ENCODE measurements at places on chromosomes 2 and 18.

DNA sequence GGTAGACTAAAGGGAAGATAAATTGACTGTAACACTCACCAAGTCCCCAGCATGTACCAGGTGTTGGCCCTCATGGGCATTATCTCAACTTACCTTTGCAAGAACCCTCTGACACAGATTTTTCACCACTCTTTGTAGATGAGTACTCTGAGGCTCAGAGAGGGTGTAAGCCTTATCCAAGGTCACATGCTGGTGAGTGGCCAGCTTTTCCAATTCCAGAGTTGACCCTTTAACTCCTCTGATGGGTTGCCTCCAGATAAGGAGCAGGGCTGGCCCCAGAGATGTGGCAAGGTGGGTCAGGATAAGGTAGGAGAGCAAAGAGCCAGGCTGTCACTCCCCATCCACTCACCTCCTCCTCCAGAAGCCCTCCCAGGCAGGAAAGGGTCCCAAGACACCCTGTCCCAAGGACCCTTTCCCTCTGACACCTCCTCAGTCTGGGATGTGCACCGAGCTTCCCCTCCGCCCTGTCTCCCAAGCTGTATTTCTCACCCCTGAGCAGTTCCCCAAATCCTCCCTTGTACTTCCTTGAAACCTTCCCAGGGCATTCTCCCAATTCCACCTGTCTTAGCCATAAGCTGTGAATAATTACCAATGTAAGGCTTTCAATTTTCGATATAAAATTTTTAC is 165.9 kb downstream of the ZFP36L2 start:
- no peak for DNase-seq

DNA sequence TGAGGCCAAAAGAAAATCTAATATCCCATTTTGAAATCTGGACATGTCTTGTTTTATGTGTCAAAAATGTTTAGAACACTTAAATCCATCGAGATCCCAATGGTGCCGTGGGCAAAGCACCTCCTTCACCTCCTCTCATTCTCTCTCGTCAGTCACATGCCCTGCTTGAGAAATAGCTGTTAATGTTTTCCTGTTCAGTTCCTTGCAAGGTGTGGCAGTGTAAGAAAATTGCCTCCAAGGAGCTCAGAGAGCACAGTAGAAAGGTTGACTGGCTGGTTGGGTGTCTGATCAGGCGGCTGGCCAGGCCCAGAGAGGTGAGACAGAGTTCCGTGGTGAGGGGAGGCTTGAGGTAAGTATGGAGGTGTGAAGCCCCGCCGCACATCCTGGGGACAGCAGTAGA is 210.2 kb downstream of the TSN start:
- DNase-seq, result no peak

DNA sequence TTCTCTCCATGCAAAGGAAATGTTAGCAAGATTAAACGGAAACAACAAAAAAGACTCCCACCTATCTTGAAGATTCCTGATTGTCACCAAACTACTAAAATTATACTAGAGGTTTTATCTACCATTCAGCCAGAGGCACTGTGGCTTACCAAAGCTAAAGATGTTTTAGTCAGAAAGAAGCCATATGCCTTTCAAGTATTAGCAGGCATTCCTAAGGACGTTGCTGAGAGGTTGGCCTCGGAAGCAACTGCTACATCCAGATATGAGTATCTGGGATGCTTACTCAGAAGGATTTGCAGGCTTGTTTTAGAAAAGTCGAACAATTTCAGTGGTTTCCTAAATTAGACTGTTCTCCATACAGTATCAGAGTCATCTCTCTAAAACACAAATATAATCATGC is 88.3 kb upstream of the UBE2E3 start:
- no peak for DNase-seq

DNA sequence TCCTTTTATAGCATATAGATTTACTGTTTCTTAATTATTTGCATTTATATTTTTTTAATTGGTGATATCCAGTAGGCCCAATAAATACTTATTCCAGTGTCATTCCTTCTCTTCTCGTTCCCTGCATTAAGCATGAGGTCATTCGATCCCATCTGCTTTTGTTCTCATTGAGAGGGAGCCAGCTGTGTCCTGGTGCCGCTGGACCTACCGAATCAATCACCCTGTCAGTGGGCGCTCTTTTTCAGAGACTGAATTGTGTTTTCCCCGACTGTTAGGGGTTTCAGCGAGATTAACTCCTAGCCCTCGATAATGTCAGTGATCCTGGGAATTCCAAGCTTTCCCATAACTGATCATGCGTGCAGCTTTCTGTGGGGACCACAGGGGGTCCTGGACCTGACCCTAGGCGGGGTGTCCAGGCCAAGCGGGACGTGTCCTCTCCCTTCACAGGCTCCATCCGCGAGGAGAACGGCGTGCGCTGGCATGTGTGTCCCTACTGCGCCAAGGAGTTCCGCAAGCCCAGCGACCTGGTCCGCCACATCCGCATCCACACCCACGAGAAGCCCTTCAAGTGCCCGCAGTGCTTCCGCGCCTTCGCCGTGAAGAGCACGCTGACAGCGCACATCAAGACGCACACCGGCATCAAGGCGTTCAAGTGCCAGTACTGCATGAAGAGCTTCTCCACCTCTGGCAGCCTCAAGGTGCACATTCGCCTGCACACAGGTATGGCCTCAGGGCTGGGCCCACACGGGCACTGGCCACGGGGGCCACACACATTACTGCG is 72.4 kb downstream of the ZNF236 start:
- no peak for DNase-seq

DNA sequence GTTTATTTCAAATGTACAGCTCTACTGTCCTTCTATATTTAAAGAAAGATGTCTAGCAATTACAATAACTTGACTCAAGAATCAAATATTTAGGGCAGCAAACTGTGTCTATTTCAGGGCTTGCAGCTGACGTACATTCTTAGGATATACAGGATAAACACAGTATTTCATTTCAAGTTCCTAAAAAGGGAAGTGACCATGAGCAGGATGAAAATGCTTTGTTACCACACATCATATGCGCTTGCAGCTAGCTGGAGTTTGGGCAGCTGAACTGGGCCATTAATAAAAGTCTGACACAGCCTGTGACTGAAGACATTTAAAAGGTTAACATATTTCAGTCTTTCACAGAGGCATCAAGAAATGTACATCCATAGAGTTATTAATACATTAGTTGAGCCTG is 264.6 kb upstream of the TRIB2 start:
- no peak for DNase-seq

- DNase-seq, result no peak
Observed at GRCh38 chr2:127721311-127721977, 20.1 kb downstream of the SFT2D3 start.

DNA sequence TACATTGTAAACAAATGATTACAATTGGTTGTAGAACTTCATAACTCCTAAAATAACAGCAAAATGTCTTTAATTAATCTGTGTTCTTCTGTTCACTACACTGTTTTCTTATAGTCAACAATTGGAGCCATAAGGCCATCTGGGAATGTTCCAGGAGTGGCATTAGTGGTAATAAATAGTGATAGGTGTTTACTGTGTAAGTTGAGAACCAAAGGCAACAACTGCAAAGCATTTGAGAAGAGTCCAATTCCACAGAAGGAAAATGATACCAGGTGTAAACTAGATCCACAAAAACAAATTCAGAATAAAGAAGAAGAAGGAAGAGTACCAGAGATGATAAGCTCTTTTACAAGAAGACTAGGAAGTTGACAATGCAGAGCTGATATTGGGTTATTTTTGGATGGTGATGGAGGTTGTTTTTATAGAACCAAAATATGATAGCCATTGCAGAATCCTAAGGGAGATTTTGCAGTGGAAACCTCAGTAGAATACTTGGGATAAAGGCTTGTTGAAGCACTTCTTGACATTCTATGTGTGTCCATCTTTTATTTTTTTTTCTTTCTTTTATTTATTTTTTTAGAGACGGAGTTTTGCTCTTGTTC is 52.9 kb downstream of the ANTXR1 start:
- no peak for DNase-seq

GRCh38 chr2:67210430-67210829 is 186.7 kb upstream of the ETAA1 start:
- DNase-seq, result no peak

- no peak for DNase-seq
Observed at GRCh38 chr2:102708847-102709559, 52.8 kb upstream of the TMEM182 start.

DNA sequence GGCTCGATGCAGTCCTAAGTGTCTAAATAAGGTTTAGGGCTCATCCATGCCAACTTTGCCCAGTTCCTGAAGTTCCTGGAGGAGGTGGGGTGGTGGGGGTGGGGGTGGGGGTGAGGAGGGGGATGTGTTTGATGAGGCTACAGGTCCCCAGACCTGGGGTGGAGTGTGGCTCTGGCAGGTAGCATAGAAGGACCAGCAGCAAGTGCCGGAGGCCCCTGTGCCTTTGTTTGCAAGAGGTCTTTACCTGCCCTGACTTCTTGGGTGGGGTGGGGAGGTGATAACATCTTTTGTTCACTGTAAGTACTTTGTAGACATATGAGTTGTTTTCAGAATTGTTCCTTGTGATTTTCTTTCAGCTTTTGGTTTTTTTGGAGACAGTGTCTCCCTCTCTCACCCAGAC is 10.0 kb downstream of the SH3BP4 start:
- no peak for DNase-seq

DNA sequence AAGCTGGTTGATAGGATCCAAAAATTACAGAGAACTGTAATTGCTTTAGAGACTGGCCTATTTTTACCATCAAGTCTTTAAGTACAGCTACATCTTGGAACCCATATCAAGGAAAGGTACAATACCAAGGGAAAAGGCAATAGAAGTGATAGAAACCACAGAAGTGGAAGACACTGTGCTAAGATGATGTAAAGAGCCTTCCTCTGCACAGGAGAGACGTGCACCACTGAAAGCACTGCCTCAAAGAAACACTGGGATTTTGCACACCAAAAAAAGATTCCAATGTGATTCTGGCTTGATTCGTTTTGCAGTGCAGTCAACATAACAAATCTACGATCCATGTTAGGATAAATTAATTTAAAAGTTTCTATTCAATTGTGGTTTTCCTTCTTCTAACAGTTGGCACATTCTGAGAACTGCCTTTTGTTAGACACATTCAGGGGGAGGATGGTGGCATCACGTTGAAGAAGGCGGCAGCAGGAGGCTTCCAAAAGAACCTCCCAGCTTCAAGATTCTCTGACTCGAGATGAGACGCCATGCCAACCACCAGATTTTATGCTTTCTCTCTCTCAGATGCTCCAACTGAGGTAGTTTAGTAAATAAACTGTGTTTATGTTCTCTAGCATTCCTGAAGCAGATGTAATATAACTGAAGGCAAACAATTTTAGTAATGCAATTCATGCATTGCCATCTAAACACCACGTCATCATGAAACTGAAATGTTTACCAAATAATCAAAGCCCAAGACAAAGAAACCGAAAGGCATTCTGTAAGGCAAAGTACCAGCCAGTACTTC is 102.9 kb downstream of the BCL2 start:
- no peak for DNase-seq

- no peak for DNase-seq
Observed at GRCh38 chr2:104431701-104432121, 422.2 kb upstream of the POU3F3 start.

- no peak for DNase-seq
Observed at GRCh38 chr18:79625195-79625923, 54.2 kb upstream of the CTDP1 start.

DNA sequence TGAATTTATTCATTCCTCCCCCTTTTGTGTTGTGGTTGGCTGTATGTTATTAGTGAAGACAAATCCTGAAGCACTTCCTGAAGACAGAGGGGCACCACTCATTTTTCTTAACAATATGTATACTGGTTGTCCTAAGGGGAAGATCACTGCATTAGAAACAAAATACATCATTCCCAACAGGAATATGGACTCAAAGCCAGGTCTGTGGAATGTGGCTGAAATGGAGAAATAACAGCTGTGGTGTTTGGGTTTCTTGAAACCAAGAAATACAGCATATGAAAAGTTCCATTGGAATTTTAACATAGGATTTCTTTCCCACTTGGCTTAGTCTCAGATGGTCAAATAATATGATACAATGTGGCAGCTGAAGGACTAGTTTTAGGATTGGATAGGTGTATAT is 267.6 kb downstream of the KCNE4 start:
- no peak for DNase-seq

DNA sequence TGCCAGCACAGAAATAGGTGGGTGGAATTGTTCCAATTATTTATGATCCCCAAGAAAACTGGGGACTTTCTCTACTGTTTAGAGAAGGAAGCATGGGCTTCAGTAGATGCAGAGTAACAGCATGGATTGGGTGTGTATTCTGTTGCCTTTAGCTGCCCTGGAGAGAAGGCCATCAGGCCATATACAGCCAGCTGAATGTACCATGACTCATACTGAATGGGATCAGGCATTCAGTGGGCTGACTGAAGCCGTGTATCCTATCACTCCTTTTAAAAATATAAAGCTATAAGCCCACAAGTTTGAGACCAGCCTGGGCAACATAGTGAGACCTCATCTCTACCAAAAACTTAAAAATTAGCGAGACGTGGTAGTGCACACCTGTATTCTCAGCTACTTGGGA is 16.7 kb upstream of the PLEKHM3 start:
- no peak for DNase-seq

GRCh38 chr2:121476684-121477083 is 54.0 kb upstream of the RNU4ATAC start:
- no peak for DNase-seq

GRCh38 chr2:144334551-144334950 is 185.4 kb downstream of the ZEB2 start:
- DNase-seq, result no peak

GRCh38 chr18:38362286-38362792 is 796.7 kb upstream of the CELF4 start:
- no peak for DNase-seq

DNA sequence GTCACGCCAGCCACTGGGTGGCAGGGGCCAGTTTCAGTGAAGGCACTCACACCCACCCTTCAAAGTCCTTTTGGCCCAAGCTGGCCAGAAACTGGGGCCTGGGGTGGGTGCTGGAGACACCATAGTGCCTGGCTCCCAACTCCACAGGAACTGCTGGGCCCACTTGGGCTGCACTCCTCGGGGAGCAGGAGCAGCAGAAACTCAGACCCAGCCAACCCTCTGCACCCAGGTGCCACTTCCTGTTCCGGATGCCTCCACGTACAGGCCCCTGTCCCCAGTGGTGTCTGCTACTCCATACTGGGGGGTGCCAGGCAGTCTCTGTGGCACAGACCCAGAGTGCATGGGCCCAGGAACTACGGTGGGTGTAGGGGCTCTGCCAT is 42.5 kb upstream of the ZNF519 start:
- no peak for DNase-seq

- DNase-seq, result no peak
Observed at GRCh38 chr2:133948610-133949290, 305.1 kb upstream of the MGAT5 start.

- no peak for DNase-seq
Observed at GRCh38 chr18:41266616-41267015, 688.4 kb upstream of the PIK3C3 start.

DNA sequence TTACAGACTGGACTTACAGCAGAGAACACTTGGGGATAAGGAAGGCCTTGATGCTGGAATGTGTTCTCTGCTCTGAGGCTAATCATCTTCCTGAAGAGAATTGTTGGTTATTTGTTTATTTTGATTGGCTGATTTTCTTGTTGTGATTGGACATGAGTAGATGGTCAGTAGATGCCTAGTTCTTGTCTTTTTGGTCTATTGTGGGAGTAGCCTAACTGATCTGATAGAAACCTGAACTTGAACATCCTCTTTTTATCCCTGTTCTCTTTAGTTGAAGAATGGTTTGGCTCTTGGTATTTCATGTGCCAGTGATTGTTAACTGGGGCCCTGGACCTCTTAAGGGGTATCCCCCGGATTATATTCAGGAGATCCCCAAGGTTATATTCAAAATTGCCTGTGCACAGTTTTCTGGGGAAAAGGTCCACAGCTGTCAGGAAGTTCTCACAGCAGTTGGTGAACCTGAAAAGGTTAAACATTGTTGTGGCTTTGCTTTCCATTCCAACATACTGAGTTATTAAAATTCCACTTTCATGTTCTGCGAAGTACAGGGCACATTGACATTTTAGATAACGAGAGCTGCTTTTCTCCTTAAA is 13.6 kb downstream of the TWSG1 start:
- DNase-seq, result no peak
